ENCODE measurements at places on chromosomes 12 and 14.

DNA sequence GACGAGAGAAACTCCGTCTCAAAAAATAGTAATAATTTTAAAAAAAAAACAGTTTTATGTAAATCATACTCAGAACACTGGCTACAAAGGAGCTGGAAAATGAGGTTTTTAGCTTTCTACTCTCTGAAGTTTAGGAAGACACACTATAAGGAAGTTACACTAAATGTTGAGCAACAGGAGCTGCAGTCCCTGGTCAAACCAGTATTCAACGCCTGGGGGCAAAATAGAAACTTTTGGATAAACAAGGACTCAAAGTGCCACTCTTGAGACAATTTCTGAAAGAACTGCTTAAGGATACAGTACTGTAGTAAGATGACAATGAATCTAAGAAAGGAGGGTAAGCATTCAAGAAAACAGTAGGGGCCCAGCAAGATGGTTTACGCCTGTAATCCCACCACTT is 29.3 kb downstream of the ACTR6 start:
- DNase-seq, result no peak

DNA sequence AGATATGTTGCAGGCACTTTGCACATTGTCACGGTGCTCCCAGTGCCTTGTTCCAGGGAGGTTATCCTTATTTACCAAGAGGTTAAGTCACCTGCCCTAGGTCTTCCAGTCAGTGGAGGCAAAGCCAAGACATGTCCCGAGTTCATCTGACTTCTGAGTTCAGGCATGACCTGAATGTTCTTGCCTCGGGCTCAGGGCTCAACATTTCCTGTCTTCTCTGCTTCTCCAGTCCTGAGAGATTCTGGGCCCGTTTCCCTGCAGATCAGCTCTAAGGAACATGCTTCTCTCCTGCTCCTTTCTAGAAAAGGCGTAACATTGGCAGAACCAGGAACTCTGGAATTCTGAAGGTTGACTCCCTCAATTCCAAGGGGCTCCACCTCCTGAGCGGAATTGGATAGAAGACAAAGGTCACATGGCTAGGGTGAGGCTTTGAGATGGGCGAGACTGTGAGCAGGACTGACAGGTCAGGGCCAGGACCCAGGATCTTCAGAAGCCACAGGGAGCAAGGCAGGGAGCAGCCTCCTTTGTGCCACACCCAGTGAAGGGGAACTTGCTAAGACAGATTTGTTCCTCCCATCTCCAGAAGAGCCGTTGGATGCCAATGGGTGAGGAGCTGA is 19.9 kb downstream of the BDKRB2 start:
- no peak for DNase-seq

DNA sequence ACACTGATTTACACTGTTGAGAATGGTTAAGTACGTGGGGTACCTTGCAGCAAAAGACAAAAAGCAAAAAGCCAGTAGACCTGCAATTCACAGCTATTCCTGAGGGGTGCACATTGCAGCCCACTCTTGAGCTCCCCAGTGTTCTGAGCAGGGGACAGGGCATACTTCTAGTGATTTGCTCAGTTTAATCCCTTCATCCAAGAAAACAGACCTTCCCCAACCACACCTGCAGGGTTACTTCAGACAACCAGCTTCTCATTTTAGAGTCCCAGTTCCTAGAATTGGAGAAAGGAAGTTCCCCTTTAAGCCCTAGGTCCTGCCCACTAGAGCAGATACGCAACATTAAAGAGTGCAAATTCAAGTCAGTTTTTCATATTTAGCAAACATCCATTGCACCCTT is 3.6 kb upstream of the WSB2 start:
- DNase-seq, result no peak

GRCh38 chr14:72443256-72443655 is 450.6 kb downstream of the DPF3 start:
- no peak for DNase-seq

GRCh38 chr14:100590726-100591452 is 3.7 kb upstream of the BEGAIN start:
- no peak for DNase-seq

- no peak for DNase-seq
Observed at GRCh38 chr12:91663310-91663709, 480.7 kb upstream of the DCN start.

- DNase-seq, result no peak
Observed at GRCh38 chr12:128314611-128315010, 47.6 kb downstream of the TMEM132C start.

DNA sequence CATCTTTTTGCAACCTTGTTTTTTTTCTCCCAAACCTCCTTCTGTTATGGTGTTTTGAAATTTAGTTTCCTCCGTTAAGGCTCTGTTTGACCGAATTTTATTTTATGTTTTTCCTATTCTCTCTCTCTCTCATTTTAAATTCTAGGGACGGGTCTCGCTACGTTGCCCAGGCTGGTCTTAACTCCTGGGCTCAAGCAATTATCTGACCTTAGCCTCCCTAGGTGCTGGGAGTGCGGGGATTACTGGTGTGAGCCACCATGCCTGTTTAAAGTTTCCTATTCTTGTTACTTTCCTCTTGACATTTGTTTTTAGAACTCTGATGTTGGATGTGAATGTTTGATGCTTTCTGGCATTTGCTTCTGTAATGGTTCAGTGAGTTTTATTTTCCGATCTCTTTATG is 1.0 kb downstream of the ZC3H14 start:
- DNase-seq, result no peak

GRCh38 chr12:110199339-110200123 is 75.4 kb downstream of the IFT81 start:
- no peak for DNase-seq

DNA sequence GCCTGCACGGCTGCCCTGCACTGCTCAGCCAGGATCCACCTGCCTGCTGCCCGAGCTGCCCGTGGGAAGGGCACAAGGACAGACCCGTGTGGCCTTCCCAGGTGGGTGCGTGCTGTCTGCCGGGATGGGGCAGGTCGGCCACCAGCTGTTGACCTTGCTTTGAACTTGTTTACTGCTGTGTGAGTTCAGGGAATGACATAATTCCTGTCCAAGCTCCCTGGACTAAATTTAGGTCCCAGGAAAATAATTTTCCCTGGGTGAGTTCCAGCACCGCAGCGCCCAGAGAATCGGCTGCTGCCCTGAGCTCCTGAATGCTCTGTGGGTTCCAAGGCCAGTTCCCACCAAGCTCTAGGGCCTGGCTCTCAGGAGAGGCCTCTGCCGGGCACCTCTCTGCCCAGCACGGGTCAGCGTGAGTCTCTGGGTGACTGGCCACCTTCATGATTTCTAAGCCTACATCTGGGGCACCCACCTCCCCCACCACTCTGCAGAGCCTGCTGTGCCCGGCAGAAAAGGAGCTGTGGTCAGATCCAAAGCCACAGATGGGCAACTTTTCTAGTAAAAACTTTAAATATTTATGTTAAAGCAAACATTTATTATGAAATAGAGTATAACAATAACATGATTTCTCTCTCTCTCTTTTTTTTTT is 27.2 kb upstream of the MLXIP start:
- no peak for DNase-seq

DNA sequence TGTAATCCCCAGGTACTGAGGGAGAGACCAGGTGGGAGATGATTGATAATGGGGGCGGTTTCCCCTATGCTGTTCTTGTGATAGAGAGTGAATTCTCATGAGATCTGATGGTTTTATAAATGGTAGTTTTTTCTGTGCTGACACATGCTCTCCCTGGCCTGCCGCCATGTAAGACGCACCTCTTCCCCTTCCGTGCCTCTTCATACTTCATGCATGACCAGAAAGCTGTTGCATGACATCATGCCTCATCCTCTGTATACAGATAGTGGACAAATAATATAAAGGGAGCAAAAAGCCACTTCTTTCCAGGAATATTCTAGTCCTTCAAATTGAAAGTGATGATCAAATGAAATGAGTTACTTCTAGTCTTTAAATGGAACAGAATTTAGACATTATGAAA is 47.3 kb upstream of the LRIG3 start:
- no peak for DNase-seq
